ENCODE measurements at places on chromosomes 16 and 17.

- no peak overlapping the region for H3K4me3 ChIP-seq
- H3K27ac ChIP-seq: no peak overlapping the region
- H3K4me1 ChIP-seq: peaks cover 4% of the 10 kb centered on the region
- DNase-seq: no peak
Observed at GRCh38 chr16:10833271-10833670, 14.7 kb upstream of the TVP23A start.

GRCh38 chr16:24178496-24178895 is 77.6 kb upstream of the CACNG3 start:
- H3K36me3 ChIP-seq: peaks cover 45% of the 10 kb centered on the region
- no peaks in the 10 kb centered on the region for H3K27me3 ChIP-seq
- DNase-seq: peak; percentile 23

- peaks cover 19% of the 10 kb centered on the region for H3K36me3 ChIP-seq
- peaks cover 91% of the 10 kb centered on the region for H3K4me1 ChIP-seq
- peak overlapping the region; percentile 91 for H3K27ac ChIP-seq
- DNase-seq: no peak
Observed at GRCh38 chr17:48413613-48414405, 16.2 kb downstream of the SKAP1 start.

- peak; percentile 65 for DNase-seq
- H3K27me3 ChIP-seq: no peaks in the 10 kb centered on the region
- peak overlapping the region; percentile 66 for H3K27ac ChIP-seq
Observed at GRCh38 chr16:17448640-17449638, 21.8 kb downstream of the XYLT1 start.

- H3K27me3 ChIP-seq: no peaks in the 10 kb centered on the region
- H3K4me3 ChIP-seq: no peak overlapping the region
- DNase-seq: no peak
- H3K36me3 ChIP-seq: peaks cover 9% of the 10 kb centered on the region
Observed at GRCh38 chr16:3487521-3488410, 7.5 kb downstream of the C16orf90 start.

DNA sequence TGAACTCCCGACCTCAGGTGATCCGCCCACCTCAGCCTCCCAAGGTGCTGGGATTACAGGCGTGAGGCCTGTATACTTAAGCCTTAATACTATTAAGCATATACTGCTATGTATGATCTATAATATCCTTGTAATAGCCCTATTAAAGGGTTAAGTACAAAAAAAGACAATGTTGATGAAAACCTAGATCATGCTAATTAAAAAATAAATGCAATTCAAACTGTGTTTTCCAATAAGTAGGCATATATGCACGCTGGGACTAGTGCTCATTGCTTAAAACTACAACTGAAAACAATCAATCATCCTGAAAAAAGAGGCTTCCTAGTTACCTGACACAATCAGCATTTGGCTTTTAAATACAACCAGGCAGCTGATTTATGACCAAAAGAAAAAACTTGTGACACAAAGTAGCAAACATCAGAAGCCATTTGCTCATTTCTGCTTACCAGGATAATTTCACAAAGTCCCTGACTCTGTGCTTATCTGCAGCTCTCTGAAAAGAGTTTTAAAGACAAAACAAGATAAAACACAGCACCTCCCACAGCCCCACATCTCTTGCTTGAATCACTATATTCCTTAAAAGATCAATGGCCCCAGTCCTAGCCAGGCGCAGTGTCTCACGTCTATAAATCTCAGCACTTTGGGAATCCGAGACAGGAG is 11.1 kb downstream of the ZNF385C start:
- peaks cover 7% of the 10 kb centered on the region for H3K27me3 ChIP-seq
- no peak overlapping the region for H3K27ac ChIP-seq
- no peak for DNase-seq
- no peak overlapping the region for H3K4me3 ChIP-seq
- H3K4me1 ChIP-seq: no peaks in the 10 kb centered on the region
- H3K36me3 ChIP-seq: no peaks in the 10 kb centered on the region

DNA sequence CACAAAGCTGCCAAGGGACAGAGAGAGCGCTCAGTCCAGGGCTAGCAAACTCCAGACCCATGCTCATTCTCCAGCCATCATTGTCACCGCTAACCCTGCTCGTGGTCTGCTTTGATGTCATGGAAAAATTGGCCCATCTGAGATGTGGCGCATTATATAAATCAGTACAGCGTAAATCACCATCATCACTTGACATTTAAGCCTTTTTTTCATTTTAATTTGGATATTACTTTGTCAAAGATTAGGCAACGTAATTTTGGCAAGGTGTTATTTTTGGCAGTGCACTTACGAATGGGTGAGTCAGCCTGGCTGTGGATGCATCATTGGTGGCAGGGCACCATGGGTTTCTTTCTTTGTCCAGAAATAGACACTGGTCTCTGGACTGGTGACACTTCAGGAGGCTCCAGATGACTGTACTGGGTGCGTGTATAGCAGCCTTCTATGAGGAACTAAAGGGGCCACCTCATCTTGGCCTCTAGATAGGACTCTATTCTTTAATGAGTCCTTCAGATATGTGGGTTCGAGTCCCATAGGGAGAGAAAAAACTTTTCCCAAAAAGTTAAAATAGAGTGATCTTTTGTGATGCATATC is 166.3 kb downstream of the MSI2 start:
- no peaks in the 10 kb centered on the region for H3K27me3 ChIP-seq
- DNase-seq: peak; percentile 44

- peaks cover 3% of the 10 kb centered on the region for H3K36me3 ChIP-seq
- peak overlapping the region; percentile 35 for H3K4me3 ChIP-seq
- H3K27ac ChIP-seq: peak overlapping the region; percentile 82
Observed at GRCh38 chr17:66399441-66399840, 97.0 kb downstream of the PRKCA start.

- H3K36me3 ChIP-seq: no peaks in the 10 kb centered on the region
- H3K27ac ChIP-seq: no peak overlapping the region
- no peak for DNase-seq
- H3K4me3 ChIP-seq: no peak overlapping the region
Observed at GRCh38 chr17:22506861-22507260, 814.5 kb downstream of the KCNJ18 start.

DNA sequence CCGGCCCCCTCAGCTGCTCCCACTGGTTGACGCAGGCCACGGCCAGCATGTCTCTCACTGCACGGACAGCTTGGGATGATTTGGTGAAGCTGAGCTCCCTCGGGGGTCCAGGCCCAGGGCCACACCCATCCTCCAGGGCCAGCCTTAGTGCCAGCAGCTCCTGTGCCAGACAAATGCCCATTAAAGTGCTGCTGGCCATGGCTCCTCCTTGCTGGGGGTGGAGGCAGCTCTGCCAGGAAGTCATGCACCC is 2.5 kb downstream of the TRIM47 start:
- H3K4me3 ChIP-seq: peak overlapping the region; percentile 89
- no peak for DNase-seq
- H3K4me1 ChIP-seq: peaks cover 35% of the 10 kb centered on the region

DNA sequence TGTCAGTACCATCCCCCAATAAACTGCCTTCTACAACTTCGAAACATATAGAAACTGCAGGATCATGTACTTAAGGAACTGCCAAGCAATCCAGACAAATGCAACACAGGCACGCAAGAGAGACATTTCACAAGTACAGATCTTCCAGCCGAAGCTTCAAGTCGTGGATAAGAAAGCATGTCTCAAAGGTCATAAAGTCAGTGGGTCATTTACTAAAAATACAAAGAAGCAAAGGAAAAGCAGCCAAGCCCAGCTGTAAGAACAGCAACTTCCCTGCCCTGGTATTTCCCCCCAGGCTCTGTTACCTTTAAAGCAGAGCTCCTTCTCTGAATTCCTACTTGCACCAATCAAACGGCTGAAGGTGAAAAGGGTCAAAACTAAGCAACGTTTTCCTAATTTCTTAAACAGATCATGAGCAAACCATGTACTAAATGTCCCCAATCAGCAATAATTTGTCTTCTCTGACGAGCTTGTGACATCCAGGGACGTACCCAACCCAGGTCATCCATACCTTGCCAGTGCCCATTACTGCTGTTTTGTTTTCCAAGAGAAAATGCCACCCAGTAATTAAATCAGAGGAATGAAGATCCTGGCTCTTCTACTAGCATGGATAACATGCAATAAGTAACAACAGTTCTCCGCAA is 1.7 kb downstream of the AKTIP start:
- H3K4me1 ChIP-seq: peaks cover 56% of the 10 kb centered on the region
- peaks cover 19% of the 10 kb centered on the region for H3K36me3 ChIP-seq
- peak overlapping the region; percentile 97 for H3K4me3 ChIP-seq

DNA sequence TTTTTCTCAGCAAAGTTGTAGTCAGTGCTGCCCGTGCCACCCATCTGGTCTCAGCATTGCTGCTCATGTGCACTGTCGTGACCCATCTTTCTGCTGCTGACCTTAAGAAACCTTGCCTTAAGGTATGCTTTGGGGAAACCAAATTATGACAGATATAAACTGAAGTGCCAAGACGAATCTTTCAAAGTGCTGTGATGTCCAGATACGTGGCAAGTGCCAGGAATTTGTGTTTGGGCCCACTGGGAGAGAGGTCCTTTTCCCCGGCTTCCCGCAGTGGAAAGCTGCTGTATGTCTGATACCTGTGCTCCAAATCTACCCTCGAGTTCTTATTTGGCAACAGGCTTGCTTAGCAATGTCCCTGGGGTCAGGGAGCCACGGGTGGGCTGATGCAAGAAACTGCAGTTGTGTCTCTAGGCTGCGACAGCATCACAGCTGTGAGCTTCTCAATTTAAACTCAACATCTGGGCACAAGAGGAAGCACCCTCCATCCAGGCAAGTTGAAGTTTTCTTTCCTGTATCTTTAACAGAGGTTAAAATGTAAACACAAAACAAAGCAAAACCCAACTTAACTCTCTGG is 30.3 kb upstream of the TOX3 start:
- H3K4me1 ChIP-seq: no peaks in the 10 kb centered on the region
- DNase-seq: no peak
- no peaks in the 10 kb centered on the region for H3K27me3 ChIP-seq
- no peak overlapping the region for H3K27ac ChIP-seq
- no peaks in the 10 kb centered on the region for H3K36me3 ChIP-seq
- no peak overlapping the region for H3K4me3 ChIP-seq

- DNase-seq: no peak
- H3K36me3 ChIP-seq: no peaks in the 10 kb centered on the region
- H3K4me1 ChIP-seq: peaks cover 6% of the 10 kb centered on the region
- no peak overlapping the region for H3K27ac ChIP-seq
Observed at GRCh38 chr17:58788199-58788598, 32.5 kb downstream of the PPM1E start.

GRCh38 chr16:23608194-23608593 is 12.1 kb upstream of the NDUFAB1 start:
- H3K36me3 ChIP-seq: peaks cover 22% of the 10 kb centered on the region
- H3K4me3 ChIP-seq: no peak overlapping the region
- DNase-seq: no peak
- no peaks in the 10 kb centered on the region for H3K27me3 ChIP-seq
- no peak overlapping the region for H3K27ac ChIP-seq
- H3K4me1 ChIP-seq: no peaks in the 10 kb centered on the region

DNA sequence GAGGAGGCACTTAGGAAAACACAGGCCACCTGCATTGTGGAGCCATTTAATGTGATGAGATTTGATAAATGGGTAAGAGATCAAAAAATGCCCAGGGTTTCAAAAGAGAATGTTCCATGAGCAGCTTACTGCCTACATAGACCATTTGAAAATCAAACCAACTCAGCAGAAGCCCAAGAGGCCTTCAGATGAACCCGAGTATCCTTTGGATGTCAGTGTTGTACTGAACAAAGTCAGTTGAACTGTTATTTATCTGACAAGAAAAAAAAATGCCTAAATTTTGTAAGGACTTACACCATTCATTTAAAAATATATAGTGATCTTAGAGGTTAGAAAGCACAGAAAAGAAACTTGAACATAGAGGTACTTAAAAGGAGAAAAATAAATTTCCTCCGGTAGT is 381.7 kb downstream of the ZFHX3 start:
- peaks cover 9% of the 10 kb centered on the region for H3K4me1 ChIP-seq
- H3K4me3 ChIP-seq: no peak overlapping the region
- H3K36me3 ChIP-seq: peaks cover 2% of the 10 kb centered on the region
- no peak overlapping the region for H3K27ac ChIP-seq
- no peak for DNase-seq

DNA sequence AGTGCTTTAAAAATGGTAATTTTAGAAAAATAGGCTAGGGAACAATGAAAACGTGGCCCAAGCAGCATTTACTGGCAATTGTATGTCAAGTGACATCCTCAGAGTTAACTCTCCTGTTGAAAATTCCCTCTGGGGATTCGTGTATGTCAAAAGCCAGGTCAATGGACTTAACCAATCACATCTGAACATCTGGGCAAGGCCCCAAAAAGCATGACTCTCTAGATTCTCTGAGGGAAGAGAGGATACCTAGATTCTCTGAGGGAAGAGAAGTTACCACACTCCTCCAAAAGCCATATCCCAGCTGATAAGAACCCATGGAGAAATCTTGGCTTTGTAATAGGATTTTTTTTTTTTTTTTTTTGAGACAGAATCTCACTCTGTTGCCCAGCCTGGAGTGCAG is 23.5 kb downstream of the NFE2L1 start:
- no peak overlapping the region for H3K27ac ChIP-seq
- H3K27me3 ChIP-seq: no peaks in the 10 kb centered on the region
- no peaks in the 10 kb centered on the region for H3K4me1 ChIP-seq
- no peak overlapping the region for H3K4me3 ChIP-seq
- DNase-seq: no peak
- peaks cover 33% of the 10 kb centered on the region for H3K36me3 ChIP-seq

- H3K4me1 ChIP-seq: peaks cover 17% of the 10 kb centered on the region
- peaks cover 11% of the 10 kb centered on the region for H3K27me3 ChIP-seq
- H3K27ac ChIP-seq: no peak overlapping the region
- DNase-seq: no peak
- no peak overlapping the region for H3K4me3 ChIP-seq
Observed at GRCh38 chr17:50314456-50315011, 31.4 kb upstream of the XYLT2 start.

GRCh38 chr16:88804173-88804551 is 573 bp downstream of the CDT1 start:
- peak overlapping the region; percentile 80 for H3K4me3 ChIP-seq
- H3K4me1 ChIP-seq: peaks cover 31% of the 10 kb centered on the region
- no peak for DNase-seq
- peak overlapping the region; percentile 54 for H3K27ac ChIP-seq
- H3K36me3 ChIP-seq: peaks cover 44% of the 10 kb centered on the region

Measured in activated CD4-positive, alpha-beta memory T cell treated with anti-CD3 and anti-CD28 coated beads for 36 hours (primary cell).